ENCODE measurements at places on chromosomes 1 and 21.
A peak's percentile ranks its signal among the peaks of the same experiment; 100 is the strongest.

- peak; percentile 69 for DNase-seq
Observed at GRCh38 chr1:116777831-116778830, 23.9 kb downstream of the CD2 start.

DNA sequence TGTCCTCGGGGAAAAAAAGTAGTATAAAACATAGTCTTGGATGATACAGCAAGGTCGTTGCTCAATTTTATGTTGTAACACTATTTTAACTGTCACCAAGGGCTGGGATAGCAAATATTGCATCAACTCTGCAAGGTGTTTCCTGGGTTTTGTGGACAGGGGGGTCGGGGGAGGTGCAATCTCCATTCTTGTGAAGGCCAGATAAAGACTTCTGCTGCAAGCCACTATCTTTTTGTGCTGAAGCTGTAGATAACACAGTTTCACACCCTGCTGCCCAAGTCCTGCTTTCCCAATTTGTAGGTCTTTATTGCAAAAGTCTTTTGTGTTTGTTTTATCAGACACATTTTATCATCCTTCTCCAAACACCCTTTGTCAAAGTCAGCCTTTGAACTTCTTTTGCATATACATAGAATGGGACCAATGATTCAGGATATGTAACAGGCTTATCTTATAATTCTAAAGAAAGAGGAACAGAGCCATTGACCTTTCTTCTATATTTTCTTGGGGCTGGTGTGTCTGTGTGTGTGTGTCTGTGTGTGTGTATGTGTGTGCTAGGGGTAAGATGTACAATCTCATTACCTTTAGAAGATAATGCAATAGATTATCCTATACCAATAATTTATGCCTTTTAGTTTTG is 140.6 kb downstream of the RUNX1 start:
- DNase-seq: peak; percentile 34

GRCh38 chr1:228454238-228454637 is 32.9 kb upstream of the RNF187 start:
- no peak for DNase-seq

DNA sequence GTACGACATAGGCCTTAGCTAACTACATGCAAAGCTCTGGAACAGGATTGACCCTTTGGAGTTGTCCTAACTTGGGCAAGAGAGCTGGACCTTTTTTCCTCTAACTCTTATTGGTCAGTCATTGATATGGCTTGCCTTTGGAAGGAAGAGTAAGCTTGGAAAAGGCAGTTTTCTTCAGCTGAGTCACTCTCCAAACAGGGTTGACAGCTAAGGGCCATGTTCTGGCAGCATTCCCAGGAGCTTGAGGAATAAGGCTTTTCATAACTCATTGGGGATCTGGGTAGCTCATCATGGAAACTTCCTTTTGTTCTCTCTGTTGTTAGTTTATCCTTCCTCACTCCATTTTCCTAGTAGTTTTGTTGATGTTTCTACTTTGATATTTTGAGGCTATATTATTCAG is 14.5 kb upstream of the ERRFI1 start:
- DNase-seq: peak; percentile 99

DNA sequence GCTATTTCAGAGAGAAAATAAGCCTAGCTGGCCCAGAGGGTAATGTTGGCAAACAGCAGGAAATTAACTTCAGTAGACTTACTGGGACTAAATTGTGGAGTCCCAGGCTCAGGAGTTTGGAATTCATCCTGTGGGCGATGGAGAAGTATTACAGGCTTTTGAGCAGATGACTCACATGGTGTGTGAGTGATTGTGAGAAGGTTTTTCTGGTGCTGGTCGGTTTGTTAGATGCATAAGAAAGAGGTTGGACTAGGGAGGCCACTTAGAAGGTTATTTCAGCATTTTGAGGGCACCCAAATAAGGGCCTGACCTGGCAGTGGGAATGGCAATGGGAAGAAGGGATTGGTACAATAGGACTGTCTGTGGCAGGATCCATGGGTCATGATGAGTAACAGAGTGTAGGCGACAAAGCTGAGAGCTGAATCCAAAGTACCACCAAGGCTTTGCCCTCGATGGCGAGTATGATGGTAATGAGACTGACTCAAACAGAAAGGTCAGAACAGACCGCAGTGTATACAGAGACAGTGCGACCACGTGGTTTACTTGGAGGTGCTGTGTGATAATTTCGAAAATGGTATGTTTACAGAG is 69.2 kb upstream of the KIF26B start:
- peak; percentile 97 for DNase-seq

DNA sequence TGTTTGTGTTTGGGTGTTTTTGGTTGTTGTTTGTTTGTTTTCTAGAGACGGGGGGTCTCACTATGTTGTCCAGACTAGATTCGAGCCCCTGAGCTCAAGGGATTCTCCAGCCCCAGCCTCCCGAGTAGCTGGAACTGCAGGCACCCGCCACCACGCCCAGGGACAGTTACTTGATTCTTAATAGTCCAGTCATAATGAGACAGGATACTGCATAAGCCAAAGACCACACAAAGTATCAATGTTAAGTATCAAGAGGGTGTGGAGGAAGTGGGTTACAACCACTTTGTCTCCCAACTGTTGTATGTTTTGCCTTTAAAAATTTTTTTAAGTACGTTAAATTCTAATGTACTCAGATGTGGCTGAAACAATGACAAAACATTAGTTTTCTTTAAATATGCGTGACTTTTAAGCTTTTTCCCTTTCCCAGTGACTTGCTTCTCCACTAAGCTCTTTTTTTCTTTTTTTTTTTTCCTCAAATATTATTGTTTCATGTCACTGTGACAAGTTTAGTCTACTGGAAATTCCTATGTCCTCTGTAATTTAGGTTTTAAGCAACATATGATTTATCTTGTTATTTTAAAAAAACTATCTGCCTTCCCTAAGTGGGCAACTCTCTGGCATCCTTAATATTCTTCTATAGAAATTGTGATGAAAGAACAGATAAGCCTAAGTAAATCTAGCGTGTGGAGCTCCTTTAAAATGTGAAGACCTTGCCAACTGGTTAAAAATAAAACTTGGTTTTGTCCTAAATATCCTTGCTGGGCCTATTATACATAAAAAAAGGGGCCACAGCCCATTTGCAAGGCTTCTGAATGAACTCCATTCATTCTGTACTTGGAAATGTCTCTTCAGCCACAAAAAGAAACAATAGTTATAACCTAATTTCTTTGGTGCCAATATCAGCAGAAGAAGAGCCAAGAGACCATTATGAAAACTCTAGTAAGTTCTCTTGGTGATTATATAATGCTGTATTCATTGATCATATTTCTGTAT is 56.2 kb upstream of the DPH5 start:
- no peak for DNase-seq

- DNase-seq: no peak
Observed at GRCh38 chr1:159014851-159015250, 5.1 kb downstream of the IFI16 start.
